Ascending aorta (tissue), 2 donors: ENCODE measurements at places on chromosomes 3 and 15.

DNA sequence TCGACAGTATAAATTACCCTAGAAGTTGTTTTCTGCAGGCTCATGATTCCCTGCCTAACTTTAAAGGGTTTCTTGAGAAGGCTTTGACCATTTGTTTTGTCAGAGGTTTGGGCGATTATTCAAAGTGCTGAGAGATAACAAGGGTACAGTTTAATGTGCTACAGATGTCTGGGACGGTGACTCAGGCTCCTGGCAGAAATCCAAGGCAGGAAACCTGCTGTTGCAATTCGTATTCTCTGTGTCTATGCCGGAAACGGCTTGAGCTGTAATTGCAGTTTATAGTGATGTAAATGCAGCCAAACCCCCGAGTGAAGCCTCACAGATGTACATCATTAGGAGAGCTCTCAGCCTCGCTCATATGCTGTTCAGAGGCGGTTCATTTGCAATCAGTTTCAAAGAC lies 65.6 kb downstream of the SYNPR start:
- DNase-seq, result no peak

GRCh38 chr15:92910451-92910850 lies 10.3 kb downstream of the CHD2 start:
- DNase-seq, result no peak

GRCh38 chr3:36557021-36557707 lies 176.9 kb downstream of the STAC start:
- DNase-seq, result no peak

- DNase-seq, result no peak
Observed at GRCh38 chr15:68966996-68967395, 36.7 kb downstream of the SPESP1 start.

DNA sequence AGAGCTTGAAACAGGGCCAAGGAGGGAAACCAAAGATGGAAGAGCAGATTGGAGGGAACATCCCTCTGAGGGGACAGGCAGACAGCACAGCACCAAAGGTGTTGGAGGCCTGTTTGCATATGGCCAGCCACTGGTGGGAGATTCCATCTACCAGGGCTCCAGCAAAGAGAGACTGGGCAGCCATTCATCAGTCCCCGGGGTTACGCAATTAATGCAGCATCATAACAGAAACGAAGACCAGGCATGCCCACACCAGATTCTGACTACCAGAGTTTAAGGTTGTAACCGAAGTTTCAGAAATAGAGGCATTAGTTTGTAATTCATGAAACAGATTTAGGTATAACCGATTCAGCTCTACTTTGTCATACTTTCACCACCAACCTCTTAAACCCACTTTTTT lies 58.1 kb downstream of the COL8A1 start:
- DNase-seq, result no peak

- DNase-seq, result no peak
Observed at GRCh38 chr3:10680796-10681195, 135.2 kb upstream of the SLC6A11 start.

- no peak for DNase-seq
Observed at GRCh38 chr3:156601497-156601896, 46.6 kb upstream of the SSR3 start.

DNA sequence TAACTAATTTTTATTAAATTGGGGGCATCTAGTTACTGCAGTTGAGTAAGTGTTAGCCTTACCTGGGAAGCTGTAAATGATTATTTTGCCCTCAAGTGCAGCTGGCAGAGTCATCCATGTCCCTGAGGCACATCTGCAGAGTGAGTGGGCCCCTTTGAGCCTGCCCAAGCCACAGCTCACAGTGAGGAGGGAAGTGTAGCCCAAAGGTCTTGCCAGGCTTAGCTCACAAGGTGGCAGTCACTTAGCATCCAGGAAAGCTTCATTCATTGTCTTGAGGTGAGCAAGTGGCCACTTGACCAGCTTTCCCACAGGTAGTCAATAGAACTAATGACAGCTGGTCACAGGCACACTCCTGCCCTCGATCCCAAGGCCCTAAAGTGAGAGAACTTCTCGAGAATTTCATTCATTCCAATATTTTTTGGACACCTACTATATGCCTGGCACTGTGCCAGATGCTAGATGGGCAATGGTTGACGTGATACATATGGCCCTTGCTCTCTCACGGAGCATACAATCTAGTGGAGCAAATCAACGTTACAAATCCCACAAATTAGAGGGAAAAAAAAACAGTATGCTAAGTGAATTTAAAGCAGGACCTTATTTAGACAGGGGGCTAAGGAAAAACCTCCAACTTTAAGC lies 163.3 kb upstream of the IL12A start:
- DNase-seq, result no peak

- no peak for DNase-seq
Observed at GRCh38 chr3:113249111-113249510, 37.8 kb downstream of the BOC start.

- DNase-seq, result no peak
Observed at GRCh38 chr3:47433796-47434195, 41.9 kb downstream of the SCAP start.

GRCh38 chr15:74200871-74201419 lies 1.6 kb downstream of the STRA6 start:
- no peak for DNase-seq

DNA sequence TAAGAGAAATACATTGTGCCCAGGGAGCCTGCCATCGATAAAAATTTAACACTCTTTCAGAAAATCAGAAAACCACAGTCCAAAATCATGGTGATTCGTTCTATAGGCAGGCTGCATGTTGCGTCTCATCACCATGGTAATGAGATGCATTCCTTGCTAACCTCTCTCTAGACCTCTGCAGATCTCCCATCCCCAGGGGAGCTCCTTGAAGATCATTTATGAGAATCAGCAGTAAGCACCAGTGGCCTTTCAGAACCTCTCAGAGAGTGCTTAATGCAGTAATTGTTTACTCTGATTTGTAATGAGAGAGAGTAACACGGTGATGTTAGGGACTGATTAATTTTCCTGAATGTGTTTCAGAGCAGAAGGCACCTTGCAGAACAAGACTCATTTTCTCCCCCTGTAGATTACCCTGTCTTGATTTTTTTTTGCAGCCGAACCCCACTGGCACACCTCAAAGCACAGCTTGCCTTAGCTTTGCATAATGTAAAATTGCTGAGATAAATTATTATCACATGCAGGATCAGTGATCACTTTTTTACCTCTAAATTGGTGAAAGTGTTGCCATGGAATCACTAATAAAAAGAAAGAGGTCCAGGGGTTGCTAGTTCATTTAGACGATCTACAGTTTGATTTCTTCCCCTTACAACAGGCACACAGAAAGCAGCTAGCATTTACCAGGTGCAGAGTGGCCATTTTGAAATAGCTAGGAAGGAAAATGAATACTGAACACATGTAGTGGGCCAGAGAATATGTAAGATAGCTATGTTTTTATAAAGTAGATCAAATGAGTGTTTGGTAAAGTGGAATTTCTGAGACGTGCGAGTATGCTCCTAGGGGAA lies 98.9 kb upstream of the CHL1 start:
- DNase-seq, result no peak

- DNase-seq, result no peak
Observed at GRCh38 chr3:2713923-2714322, 396.3 kb downstream of the IL5RA start.

- no peak for DNase-seq
Observed at GRCh38 chr3:32782407-32782806, 35.4 kb upstream of the TRIM71 start.

- DNase-seq, result no peak
Observed at GRCh38 chr3:185366074-185366335, 3.1 kb downstream of the MAP3K13 start.

DNA sequence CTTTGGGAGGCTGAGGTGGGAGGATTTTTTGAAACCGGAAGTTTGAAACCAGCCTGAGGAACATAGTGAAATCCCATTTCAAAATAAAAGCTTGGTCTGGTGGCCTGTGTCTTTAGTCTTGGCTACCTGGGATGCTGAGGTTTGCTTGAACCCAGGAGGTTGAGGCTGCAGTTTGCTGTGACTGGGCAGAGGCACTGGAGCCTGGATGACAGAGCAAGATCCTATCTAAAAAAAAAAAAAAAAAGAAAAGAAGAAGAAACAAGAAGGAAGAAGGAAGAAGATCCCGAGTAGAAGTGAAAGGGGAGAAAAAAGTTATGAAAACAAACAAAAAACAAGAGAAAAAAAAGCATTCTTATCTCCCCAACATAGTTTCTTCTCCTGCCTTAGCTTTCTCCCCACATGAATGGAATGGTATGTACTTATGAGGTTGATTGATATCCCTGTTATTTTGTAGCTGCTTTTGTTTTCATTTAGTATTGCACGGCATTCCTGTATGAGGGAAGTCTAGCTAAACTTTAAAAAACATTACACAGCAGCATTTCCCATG lies 42.4 kb downstream of the TMEM40 start:
- DNase-seq, result no peak

DNA sequence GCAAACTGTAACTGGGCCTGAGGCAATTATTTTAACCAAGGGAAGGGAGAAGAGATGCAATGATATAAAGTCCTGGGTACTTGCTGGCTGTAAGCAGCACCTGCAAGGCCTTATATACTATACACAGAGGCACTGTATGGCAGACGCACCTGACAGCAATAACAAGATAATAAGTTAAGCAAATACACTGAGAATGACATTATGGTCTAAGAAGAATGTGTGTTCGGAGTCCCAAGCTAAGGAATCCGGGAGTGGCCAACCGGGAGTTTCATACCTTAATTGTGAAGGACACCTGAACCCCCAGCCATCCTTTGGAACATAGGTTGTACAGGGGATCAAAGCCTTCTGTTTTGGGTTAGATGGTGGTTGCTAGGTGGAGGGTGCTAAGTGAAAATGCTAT lies 13.7 kb downstream of the FAM240A start:
- DNase-seq, result no peak

DNA sequence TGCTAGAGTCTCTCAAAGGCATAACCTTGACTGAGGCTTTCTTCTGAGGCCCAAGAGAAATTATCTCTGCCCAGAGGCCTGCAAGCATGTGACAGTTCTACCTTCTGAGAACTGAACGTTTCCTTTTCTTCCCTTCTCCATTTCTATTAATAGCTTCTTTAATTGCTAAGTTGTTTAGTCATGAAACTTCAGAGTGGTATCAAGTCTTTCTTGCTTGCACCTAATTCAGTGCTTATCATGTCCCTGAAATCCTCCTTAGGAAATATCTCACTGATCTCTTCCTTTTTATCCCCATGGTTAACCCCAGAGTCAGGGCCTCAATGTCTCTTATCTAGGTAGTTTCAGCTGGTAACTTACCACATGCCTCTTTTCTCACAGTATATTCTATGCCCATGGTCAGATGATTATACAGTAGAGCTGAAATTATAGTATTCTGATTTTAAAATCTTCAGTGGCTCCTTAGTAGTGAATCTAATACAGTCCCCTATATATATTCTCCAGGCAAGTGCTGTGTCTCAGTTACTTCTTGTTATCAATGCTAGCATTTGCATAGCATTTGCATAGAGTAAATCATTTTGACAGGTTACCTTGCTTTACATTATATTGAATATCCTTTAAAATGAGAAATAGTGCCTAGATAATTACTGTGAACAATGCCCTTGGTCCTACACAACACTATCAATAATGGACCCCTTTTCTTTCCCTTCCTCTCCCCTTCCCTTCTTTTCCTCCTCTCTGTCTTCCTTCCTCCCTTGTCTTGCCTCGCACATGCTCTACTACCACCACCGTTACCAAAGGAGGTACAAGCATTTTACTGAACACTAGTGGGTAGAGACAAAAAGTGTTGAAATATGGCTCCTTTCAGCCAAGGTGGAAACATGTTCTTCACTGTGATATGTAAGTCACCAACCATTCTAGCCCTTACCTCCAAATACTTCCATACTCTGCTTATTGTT lies 33.0 kb downstream of the KBTBD8 start:
- no peak for DNase-seq

- DNase-seq, result no peak
Observed at GRCh38 chr3:58798312-58798711, 131.7 kb upstream of the FAM3D start.

DNA sequence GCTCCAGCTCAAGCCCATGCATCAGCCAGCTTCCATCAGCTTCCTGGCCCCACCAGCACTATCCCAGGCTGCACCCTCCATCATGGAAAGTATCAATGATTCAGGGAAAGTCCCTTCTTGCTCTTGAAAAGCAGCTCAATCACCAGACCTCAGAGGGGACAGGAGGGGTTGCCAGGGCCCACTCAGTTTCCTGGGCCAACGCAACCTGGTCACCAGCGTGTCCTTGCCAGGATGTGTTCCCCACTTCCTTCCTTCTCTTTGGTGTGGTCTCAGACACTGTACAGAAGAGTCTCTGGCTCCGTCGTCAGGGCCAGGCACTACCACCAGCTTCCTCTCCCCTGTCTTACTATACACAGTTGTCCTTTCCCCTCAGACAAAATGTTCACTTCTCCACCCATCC lies 3.0 kb downstream of the HDC start:
- DNase-seq, result no peak

- DNase-seq, result no peak
Observed at GRCh38 chr15:21260966-21261395, 179.3 kb downstream of the POTEB3 start.

- no peak for DNase-seq
Observed at GRCh38 chr3:14497321-14497720, 42.8 kb downstream of the GRIP2 start.

- DNase-seq, result no peak
Observed at GRCh38 chr3:87873136-87873535, 185.7 kb downstream of the CGGBP1 start.

DNA sequence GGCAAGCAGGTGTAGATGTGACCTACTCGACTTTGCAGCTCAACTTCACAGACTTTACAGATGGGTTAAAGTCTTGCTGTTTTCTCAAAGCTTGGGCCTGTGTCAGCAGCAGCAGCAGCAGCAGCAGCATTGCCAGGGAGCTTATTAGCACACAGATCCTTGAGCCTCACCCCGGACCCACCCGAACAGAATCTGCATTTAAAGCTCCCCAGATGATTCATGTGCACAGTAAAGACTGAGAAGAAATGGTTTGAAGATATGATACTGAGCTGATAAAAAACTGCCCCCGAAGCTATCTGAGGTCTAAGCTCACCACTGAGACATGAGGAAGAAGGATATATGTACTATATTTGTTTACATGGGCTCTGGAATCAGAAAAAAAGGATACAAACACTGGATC lies 231.7 kb downstream of the ARPP21 start:
- DNase-seq, result no peak

DNA sequence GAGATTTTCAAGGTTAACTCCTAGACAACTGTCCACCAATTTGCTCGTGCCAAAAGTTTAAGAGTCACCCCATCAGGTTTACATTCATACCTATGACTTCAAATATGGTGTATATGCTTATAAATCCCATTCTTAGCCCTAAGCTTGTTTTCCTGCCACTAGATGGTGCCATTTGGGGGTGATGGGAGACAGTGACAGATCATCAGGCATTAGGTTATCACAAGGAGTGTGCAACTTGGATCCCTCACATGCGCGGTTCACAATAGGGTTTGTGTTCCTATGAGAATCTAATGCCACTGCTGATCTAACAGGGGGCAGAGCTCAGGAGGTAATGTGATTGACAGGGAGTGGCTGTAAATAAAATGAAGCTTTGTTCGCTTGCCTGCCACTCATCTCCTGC lies 182.7 kb downstream of the CNTN6 start:
- no peak for DNase-seq

DNA sequence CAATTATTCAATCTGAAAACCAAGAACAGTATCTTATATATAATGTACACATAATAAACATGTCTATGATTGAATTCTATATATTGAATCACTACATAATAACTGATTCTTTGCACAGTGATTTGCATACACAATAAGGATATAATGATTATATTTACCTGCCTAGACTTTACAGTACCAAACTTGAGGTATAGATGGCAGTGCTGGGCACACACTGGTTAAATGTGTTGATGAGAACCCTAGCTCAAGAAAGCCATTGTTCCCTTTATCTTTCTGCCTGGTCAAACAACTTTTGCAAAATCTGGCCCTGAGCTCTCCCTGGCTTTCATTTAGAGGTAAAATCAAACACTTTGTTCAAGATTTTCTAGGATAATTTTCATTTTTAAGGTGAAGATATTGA lies 697.7 kb downstream of the TUSC7 start:
- DNase-seq, result no peak
